Coronary artery (tissue), 2 donors: ENCODE measurements at places on chromosomes 5 and 9.

GRCh38 chr5:147176422-147176821 lies 58.4 kb upstream of the STK32A start:
- no peak for DNase-seq

GRCh38 chr5:147391781-147392180 lies 118.1 kb downstream of the DPYSL3 start:
- DNase-seq, result no peak

DNA sequence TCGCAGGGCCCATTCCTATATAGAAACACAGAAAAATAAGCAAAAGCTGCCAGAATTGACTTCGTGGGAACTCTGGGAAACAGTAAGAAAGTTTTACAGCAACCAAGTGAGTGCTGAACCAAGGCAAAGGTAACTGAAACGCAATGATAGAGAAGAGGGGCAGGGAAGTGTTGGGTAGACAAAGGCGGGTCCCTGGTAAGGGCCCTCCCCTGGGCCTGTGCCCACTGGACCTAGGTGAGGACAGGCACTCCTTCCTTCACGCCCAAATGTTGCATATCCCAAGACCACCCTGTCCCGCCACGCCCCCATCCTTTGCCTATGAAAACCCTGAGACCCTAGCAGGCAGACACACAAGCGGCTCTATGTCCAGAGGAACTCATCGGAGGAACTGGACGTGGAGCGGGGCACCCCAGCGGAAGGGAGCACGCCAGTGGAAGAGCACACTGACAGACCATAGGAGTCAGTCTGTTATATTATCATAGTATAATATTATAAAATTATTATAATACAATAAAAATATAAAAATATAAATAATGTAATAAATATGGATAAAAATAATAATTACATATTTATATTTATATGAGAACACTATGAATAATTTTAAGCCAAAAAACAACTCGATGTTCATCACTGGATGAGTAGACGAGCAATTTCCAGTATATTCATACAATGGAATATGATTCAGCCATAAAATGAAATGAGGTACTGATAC lies 27.9 kb downstream of the CDKN2A start:
- no peak for DNase-seq

- DNase-seq, result no peak
These were observed 18.4 kb upstream of the IQGAP2 start for GRCh38 chr5:76384705-76385104.

DNA sequence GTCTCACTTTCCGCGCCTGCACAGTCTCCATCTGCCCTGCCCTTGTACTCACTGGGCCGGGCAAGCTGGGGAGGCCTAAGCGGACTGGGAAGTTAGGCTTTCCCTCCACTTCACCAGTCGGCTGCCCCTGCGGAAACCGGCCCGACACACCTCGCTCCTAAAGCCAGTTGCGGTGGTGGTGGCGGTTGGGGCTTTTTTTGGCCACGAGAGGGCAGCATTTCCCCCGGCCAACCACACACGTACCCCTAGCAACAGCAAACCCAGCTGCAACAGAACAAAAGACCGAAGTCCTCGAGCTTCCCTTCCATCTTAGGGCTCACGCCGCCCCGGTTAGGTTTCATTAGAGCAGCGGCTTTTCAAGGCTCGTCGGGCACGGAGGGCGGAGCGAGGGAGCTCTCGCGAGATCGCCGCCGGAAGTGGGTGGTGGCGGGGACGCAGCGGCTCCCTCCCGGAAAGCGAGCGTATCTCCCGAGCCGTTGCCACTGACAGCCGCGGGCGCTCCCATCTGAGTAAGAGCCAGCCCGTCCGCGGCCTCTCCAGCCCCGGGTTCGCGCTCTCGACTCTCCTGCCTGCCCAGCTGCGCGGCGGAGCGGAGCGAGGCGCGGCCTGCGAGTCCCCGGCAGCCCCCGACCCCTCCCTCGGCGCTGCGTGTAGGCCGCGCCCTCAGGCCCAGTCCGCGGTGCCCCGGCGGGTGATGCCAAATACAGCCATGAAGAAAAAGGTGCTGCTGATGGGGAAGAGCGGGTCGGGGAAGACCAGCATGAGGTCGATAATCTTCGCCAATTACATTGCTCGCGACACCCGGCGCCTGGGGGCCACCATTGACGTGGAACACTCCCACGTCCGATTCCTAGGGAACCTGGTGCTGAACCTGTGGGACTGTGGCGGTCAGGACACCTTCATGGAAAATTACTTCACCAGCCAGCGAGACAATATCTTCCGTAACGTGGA lies at the start of gene RRAGA:
Gene RRAGA (plus strand): TSS at position 462 of the 951 bp plus-strand sequence. CDS start 233 bp downstream, at position 695.
- peak; percentile 95 for DNase-seq

- DNase-seq, result no peak
These were observed 6.0 kb upstream of the AQP3 start for GRCh38 chr9:33453286-33453860.

- no peak for DNase-seq
These were observed 251.2 kb downstream of the CHSY3 start for GRCh38 chr5:130155345-130156011.

GRCh38 chr9:108780942-108781734 lies 74.6 kb downstream of the ACTL7B start:
- no peak for DNase-seq

GRCh38 chr9:95383185-95383676 lies 65.7 kb upstream of the FANCC start:
- no peak for DNase-seq

GRCh38 chr5:169354263-169354662 lies 53.3 kb upstream of the SLIT3 start:
- no peak for DNase-seq

DNA sequence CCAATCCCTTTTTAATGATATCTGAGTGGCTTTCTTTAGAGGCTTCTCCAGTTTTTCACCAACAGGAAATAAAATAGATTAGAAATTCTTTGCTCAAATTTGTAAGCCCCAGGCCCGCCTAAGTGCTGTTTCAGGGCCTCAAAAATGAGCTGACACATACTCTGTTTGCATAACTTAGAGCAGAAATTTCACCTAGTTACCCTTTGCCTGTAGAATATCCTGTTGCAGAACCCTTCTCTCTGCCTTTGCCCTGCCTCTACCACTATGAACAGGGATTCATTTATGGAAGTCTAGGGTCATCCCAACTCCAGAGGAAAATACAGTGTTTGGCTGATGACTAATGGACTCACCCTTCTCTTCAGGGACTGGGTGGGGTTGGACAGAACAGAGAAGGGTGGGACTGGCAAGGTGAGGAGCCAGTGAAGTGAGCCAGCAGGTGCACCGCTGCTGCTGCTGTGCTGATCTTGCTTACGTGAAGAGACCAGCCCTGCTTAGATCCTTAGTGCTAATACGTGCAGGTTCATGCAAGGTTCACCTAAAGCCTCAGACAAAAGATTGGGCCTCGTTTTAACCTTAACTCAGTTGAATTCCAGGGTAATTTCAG lies 22.8 kb downstream of the OSTF1 start:
- DNase-seq, result no peak

- no peak for DNase-seq
These were observed 64.8 kb downstream of the SMIM23 start for GRCh38 chr5:171850324-171850947.

- no peak for DNase-seq
These were observed 1.9 kb downstream of the FBXO10 start for GRCh38 chr9:37574241-37574721.

DNA sequence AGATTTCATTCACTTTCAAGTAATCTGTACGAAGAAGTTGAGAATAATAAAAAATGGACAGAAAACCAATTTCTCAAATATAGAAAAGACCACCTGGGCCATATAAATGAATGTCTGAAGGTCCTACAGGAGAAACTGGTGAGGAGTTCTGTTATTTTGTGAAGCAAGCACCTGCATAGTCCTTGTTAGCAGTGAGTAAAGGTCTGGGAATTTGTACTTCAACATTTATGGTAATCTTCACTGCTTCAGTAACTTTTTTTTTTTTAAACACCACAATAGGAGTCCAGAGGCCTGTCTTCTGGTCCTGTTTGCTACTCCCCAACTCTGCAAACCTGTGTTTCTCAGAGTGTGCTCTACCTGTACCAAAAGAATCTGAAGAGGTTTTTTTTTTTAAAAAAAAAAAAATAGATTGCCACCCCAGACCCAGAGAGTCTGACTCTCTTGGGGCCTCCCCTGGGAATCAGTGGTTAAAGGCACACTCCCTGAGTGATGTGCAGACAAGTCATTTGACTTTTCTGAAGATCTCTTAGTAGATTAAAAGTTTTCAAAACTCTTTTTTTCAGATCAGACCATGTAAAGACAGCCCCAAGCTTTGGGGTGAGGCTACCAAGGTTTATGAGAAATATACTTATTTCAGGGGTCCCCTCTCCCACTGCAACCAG lies 55.5 kb downstream of the FAM81B start:
- no peak for DNase-seq

DNA sequence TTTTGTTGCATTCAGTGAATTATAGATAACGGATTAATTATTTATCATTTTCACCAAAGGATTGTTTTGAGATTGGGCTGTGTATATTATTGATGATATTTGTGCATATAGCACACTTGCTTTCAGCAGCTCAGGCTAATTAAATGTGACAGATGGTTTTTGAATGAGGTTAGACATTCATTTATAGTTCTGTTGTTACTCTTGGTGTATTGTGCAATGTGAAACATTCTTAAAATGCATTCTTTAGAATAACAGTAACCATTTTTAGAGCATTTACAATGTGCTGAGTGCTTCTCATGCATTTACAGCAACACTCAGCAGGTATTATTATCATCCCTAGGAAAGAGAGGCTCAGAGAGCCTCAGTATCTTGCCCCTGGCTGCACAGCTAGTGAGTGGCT lies 23.8 kb downstream of the NANS start:
- DNase-seq, result no peak

- DNase-seq, result no peak
These were observed 272.2 kb upstream of the NR4A3 start for GRCh38 chr9:99549441-99549840.

GRCh38 chr9:114626415-114627020 lies 15.4 kb downstream of the TMEM268 start:
- DNase-seq, result no peak

- no peak for DNase-seq
These were observed 39.5 kb upstream of the GLRX start for GRCh38 chr5:95861864-95862561.

- no peak for DNase-seq
These were observed 94.6 kb downstream of the EFNA5 start for GRCh38 chr5:107576155-107576554.

GRCh38 chr5:129905473-129906176 lies 1.4 kb downstream of the CHSY3 start:
- DNase-seq, result peak; percentile 74

DNA sequence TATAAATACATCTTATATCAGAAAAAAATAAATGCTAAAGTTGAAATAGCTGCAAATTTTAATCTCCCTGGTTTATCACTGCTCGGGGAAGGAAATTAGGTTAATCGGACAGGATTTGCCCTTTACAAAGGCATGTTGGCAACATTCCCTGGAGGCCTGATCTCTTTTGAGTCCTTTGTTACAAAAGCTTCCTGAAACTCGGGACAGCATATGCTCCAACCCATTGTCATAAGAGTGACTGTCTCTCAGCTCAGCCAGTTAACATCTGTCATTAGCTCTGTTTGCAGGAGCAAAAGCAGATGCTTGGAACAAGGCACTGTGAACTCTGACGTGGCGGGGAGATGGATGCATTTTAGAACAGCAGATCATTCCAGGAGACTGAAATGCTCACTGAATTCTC lies 80.6 kb downstream of the MYO10 start:
- DNase-seq, result no peak

DNA sequence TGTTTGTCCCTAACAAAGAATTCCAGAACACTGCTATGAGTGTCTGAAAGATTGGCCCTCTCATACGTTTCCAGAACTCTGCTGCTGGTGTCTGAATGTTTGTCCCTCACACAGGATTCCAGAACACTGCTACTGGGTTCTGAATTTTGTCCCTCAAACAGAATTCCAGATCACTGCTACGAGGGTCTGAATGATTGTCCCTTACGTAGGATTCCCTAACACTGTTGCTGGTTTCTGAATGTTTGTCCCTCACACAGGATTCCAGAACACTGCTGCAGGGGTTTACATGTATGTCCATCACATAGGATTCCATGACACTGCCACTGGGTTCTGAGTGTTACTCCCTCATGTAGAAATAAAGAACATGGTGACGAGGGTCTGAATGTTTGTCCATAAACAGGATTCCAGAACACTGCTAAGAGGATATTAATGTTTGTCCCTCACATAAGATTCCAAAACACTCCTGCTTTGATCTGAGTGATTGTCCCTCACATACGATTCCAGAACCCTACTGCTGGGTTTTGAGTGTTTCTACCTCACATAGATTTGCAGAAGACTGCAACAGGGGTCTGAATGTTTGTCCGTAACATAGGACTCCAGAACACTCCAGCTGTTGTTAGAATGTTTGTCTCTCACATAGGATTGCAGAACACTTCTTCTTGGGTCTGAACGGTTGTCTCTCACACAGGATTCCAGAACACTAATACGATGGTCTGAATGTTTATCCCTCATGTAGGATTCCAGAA lies 214.4 kb downstream of the FOXD4L6 start:
- peak; percentile 56 for DNase-seq

- no peak for DNase-seq
These were observed 41.5 kb downstream of the CXXC5 start for GRCh38 chr5:139689631-139690063.

GRCh38 chr5:11268891-11269290 lies 507.9 kb upstream of the DAP start:
- DNase-seq, result no peak

GRCh38 chr9:16726029-16726428 lies 144.4 kb downstream of the BNC2 start:
- no peak for DNase-seq

DNA sequence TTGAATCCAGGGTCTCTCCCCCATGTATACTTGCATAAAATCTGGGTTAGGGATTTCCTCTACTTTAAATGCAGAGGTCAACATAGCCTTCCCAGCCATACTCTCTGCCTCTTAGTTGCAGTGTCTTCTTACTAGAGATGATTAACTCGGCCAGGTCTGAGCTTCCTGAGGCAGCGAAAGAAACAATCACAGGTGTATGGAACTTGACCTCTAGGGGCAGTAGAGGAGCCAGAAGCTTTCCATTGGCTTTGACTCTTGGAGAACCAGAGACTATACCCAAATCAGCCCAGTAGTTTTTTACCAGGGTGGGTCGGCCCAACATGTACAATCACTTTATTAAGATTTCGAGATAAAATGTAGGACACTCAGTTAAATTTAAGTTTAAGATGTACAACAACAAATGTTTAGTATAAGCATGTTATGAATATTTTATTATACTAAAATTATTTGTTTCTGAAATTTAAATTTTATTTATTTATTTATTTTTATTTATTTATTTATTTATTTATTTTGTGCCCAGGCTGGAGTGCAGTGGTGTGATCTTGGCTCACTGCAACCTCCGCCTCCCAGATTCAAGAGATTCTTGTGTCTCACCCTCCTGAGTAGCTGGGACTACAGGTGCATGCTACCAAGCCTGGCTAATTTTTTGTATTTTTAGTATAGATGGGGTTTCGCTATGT lies 48.0 kb upstream of the DMRT3 start:
- DNase-seq, result no peak

DNA sequence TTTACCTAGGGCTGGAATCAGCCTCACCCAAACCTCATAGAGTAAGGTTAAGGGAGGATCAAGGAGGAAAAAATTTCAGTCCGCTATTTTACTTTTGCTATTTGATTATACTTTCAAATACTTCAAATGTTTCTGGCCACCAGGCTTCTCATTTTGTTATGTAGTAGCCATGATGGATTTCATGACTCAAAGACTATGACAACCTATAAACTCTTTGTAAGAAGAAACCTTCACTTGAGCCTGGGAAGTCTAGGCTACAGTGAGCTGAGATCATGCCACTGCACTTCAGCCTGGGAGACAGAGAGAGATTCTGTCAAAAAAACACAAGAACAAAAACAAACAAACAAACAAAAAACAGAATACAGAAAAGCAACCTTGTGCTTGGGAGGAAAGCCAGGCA lies 293.6 kb upstream of the TNC start:
- no peak for DNase-seq
